ENCODE measurements at places on chromosomes 12 and 14.

- no peak for DNase-seq
Measured at GRCh38 chr12:96457191-96457930, 32.0 kb upstream of the CFAP54 start.

- DNase-seq = no peak
Measured at GRCh38 chr12:117689857-117690256, 278.9 kb downstream of the KSR2 start.

GRCh38 chr12:6764011-6764828, 1.9 kb upstream of the PTMS start:
- peak; percentile 100 for DNase-seq

- peak; percentile 76 for DNase-seq
Measured at GRCh38 chr14:68685419-68686204, 107.3 kb downstream of the ZFP36L1 start.

DNA sequence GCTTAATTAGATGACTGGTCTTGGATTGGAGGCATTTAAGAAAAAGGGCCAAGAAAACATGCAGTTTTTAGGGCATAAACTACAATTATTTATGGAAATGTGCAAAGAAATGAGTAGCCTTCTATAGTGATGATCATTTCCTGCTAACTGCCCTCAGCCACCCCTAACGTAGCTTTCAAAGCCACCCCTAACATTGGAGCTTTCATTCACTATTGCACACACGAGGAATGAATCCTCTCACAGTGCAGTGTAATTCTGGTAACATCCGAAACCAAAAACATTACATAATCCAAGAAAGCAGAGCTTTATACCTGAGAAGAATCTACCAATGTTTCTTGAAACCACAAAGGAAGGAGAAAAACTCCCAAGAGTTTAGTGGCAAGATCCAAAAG, 1003.6 kb downstream of the TMEM121 start:
- DNase-seq = no peak

- DNase-seq = no peak
Measured at GRCh38 chr12:104768033-104768432, 190.1 kb downstream of the SLC41A2 start.

DNA sequence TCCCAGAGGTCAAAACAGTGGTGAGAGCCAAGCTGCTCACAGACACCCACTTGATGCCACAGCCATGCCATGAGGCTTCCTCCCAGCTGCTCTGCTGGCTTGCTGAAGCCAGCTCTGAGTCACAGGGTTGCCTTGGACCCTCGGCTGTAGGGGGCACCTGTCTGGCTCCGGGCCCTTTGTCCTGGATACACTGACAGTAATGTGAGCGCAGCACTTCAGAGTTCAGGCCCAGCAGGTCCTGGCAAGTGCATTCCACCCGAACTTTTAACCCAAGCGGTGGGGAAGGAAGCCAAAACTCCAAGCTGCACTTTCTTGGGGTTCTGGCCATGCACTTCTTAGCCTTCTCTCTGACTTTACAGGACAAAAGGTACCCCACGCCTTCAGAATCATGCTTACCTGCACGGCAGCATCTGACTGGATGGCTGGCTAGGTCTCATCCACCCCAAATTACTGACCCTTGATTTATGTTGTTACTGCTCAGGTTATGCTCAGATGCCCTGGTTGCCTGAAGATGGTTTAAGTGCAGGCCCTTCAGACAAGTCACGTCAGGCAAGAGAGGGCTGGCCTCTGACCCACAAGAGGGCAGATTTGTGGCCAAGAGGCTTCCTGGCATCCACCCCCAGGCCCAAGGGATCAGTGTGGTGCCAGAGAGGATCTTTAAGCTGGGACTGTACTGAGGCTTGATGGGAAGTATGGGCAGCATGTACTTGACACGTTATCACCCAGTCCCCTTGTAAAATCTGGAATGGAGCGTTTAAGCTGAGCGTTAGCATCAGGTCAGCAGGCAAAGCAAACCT, 24.8 kb downstream of the SLC25A29 start:
- DNase-seq = no peak

DNA sequence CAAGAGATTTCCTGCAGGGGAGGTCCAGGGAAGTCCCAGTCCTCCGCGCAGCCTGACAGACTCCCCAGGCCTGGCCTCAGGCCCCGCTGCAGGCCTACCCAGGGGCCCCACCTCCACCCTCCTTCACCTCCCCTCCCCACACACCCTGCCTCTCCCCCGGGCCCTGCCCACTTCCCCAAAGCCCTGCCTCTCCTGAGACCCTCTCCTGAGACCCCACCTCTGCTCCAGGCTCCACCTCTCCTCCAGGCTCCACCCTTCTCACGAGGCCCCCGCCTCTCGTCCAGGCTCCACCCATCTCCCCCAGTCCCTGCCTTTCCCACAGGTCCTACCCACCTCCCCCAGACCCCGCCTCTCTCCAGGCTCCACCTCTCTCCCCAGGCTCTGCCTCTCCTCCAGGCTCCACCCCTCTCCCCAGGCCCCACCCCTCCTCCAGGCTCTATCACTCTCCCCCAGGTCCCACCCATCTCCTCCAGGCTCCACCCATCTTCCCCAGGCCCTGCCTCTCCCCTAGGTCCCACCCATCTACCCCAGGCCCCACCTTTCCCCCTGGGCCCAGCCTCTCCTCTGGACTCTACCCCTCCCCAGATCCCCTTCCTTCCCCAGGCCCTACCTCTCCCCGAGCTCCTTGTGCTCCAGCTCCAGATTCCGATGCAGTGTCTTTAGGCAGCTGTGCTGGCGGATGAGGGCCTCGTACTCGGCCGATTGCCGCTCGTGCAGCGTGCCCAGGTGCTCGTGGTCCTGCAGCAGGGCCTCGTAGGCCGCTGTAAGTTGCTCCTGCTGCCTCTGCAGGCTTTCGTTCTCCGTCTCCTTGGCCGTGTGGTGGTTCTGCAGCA, 58.8 kb upstream of the GPR68 start:
- peak; percentile 30 for DNase-seq

DNA sequence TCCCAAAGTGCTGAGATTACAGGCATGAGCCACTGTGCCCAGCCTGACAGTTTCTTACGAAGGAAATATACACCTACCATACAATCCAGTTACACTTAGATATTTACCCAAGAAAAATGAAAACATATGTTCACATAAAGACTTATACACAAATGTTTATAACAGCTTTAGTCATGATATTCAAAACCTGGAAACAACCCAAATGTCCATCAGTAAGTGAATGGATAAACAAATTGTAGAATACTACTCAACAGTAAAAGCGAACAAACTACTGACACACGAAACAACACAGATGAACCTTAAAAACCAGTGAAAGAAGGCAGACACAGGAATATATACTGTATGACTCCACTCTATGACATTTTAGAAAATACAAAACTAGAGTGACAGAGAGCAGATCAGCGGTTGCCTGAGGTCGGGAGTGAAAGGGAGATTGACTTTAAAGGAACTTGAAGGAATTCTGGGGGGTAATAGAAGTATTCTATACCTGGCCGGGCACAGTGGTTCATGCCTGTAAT, 83.6 kb downstream of the SPRING1 start:
- DNase-seq = no peak

DNA sequence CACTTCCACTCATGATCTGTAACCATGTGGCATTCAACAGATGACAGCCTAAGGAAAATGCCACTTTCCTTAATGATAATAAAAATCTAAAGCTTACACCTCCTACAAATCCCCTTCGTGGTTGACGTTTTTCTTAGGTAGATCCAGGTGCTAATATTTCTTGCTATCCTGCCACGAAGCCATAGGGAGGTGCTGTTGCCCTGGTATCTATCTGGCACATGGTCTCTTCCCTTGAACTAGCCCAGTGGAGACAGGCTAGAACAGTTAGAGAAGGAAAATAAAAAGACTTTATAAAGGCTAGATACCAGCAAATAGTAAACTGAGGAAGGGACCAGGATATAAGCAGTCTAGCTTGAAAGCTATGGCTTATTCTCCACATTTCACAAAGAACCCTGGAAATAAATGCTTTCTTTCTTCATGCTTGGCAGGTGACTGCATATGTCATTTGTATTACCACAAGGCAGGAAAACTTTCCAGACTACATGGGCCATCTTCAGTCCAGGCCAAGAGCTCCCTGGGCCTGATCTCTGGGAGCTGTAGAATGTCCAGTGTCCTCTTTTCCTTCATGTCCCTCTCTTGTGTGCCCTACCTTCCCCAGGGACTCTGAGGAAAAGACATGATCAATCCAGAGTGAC, 15.3 kb downstream of the SPIC start:
- DNase-seq = no peak

DNA sequence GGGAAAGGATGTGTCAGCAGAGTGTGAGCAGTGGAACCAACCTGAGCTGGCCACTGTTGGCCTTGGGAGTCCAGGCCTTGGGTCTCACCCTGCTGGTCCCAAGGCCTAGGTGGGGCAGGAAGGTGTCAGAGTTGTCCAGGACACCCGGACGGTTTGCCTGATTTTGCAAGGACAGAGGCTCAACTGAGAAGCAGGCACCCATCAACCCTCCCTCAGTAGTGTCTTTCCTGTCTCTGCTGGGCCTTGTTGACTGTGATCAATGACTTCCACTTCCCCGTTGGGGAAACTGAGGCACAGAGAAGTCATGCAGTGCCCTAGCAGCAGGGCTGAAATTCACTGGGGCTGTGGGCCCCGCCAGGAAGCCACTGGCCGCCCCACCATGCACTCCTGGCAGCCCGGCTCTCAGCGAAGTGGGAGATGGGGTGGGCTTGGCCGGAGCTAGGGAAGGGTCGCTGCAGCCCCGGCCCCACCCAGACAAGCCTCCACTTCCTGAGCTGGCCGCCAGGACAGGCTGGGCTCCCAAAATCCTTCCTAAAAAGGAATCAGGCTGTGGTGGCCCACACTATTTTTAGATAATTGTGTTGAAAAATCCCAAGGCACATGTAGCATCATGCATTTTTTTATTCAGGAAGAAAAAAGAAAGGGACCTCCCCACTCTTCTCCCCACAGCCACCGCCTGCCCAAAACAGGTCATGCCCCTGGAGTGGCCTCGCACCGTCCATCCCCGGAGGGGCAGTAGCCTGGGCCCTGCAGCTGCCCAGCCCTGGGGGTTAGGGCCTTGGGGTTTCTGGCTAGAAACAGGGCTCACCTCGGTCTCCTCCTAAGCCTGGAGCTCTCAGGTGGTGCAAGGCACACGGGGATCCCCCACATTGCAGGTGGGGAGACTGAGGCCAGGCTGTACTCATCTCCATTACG, 127.4 kb downstream of the CALM1 start:
- no peak for DNase-seq

DNA sequence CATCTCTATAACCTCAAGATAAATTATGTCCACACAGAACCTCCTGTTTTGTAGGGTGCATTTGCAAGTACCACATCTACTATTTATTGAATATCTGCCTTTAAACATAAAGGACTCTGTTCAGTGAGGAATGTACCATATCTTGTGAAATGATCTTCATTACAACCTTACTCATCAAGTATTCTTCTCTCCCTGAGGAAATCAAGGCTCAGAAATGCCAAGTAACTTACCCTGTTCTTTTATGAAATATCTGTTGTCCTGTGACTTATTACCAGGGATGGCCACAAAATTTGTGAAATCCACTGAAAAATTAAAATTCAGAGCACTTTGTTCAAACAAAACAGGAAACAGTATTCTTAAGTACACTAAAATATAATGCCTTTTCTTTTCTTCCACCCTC, 366.7 kb downstream of the GALC start:
- DNase-seq = peak; percentile 53

GRCh38 chr12:68608191-68608590, 2.5 kb upstream of the RAP1B start:
- no peak for DNase-seq

GRCh38 chr12:56224954-56225353, 812 bp downstream of the NABP2 start:
- no peak for DNase-seq

GRCh38 chr14:76541594-76542219, 165.8 kb downstream of the ESRRB start:
- no peak for DNase-seq
